GDM1 (cell line): ENCODE measurements at places on chromosomes 13 and 19.

DNA sequence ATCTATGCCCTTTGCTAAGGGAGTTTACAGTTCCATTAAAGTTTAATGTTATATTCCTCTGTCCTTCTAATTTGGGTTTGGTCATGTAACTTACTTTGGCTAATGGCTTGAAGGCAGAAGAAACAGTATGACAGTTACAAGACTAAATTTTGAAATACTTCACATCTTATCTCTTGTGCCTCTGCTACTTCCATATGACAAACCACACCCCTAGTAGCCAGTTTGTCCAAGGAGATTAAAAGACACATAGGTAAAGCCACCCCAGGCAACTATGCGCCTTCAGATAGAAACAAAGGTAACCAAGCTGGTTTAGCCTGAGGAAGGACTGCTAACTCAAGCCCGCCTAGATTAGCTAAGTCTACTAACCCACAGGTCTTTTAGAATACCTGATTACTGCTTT is 273.4 kb upstream of the MIR17HG start:
- DNase-seq: no peak

DNA sequence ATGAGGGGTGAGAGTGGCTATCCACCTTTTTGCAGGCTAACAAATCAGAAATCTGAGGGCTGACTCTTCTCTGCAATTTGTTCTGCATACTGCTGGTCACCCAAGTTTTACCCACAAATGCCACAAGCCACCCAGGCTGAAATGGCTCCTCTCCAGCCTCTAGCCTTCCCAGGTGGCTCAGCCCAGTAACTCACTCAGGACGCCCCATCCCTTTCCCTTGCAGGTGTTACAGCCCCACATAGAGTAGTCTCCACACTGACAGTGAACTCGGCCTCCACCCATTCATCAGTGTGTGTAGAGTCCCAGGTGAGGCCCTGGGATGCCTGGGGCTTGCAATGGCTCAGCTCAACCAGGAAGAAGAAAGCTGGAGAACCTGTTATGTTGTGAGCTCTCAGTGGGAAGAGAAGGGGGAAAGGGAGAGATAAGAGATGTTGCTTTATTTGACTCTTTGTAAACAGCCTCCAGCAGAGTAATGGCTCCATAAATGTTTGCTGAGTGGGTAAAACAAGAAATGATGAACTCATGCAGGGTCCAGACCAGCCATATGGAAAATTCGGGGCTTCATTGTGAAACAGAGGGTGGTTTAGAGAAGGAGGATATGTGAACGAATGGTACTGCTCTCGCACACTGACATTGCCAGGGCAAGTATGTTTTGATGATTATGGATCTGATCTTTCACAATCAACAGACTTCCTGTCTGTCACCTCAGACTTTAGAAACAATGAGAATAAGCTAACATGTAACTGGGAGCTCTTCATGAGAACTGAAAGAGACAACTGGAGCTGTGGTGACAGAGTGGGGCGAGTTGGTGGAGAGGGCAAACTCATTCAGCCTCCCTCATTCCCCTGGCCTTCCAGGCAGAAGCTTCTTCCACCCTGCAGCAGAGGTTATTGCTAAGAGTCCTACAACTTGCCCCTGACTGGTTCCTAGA is 74.2 kb upstream of the RFC3 start:
- DNase-seq: no peak

GRCh38 chr13:89726690-89727435 is 1620.6 kb upstream of the MIR17HG start:
- DNase-seq: no peak

DNA sequence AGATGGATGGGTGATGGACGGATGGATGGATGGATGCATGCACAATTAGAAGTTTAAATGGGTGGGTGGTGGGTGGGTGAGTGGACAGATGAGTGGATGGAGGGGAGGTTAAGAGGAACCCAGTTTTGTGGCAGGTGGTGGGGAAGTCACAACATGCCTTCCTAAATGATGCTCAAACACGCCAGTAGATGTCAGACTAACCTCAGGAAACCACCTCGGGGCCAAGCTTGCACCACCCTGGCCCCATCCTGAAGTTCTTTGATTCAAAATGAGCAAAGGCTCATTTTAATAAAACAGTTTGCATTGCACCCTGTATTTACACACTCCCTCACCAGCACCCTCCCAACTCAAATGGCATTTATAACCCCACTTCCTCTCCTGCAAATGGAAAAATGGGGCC is 91.4 kb upstream of the CACNA1A start:
- peak; percentile 18 for DNase-seq

DNA sequence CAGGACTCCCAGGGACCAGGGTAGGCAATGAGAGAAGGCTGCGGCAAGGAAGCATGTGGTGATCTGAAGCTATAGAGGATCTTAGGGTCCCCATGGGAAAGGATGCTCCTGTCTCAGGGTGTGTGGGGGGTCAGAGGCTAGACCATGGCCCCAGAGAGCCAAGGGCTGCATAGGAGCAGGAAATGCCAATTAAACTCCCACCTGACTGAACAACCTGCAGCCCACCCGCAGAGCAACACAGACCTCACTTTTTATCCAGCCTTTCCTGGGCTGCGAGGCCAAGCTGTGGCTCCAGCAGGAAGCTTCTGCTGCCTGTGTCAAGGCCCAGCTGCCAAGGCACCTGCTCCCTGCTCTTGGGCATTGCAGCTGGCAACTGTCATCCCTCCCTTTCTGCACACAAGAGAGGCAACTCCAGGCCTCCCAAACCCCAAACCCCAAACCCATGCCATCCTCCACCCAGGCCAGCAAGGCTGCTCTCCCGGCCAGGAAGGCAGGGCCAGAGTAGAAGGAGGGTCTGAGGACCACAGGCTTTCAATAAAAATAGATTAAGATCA is 290.1 kb downstream of the FOXO1 start:
- no peak for DNase-seq

DNA sequence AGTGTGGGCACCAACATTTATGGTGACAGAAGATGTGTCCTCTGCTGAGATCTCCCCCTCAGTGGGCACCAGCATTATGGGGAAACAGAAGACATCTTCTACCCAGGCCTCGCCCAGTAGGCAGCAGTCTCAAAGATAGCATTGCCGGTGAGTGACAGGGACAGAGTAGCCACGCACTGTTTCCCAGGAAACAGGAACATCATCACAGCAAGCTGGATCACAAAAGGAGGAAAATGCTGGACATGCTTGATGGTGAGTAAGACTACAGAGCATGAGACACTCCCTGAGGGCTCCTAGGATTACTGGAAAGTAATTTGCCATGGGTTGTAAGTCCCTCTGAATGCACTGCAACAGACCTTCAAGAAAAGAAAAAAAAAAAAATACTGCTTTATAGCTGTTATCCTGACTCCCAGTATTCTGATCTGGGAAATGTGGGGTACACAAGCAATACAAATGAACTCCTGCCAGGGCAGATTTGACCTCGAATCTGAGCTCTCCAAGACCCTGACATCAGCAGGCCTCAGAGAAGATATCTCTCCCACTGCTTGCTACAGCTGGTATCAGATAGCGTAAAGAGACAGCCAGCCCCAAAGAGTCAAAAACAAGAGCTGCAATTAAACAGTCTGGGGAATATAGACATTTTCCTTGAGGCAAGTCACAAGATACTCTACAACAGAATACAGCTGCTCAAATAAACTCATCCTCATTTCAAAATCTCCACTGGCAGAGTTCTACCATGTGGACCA is 180.4 kb downstream of the RBM26 start:
- DNase-seq: no peak

- peak; percentile 19 for DNase-seq
Observed at GRCh38 chr19:17183271-17183761, 31.8 kb upstream of the USE1 start.

DNA sequence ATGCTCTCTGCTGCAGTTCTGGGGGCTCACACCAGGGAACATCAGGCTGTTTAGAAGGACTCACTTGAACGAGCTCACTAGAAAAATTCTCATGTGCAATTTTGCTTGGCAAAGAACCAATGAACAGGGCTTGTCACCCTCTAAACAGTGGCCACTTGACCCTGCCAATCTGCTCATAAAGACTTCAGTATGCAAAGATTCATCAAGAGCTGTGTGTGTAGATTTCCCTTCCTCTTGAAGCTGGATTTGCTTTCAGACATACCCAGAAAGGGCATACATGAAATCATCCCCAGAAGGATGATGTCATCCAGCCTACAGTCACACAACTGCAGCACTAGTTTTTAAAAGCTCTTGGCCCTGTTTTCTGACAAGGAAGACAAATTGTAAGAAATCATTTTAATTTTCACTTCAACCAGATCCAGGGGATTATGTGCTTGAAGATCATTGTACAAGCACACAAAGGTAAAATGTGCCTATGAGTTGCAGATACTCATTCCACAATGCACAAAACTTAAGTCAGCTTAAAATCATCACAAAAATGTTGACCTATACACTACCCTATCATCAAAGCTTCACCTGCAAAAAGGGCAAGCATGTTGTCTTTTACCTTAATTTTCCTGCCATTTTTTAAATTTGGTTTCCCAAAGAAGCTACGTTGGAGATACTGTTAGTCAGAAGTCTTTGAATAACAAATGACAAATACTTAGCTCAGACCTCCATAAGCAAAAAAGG is 5.2 kb upstream of the STK24 start:
- no peak for DNase-seq

DNA sequence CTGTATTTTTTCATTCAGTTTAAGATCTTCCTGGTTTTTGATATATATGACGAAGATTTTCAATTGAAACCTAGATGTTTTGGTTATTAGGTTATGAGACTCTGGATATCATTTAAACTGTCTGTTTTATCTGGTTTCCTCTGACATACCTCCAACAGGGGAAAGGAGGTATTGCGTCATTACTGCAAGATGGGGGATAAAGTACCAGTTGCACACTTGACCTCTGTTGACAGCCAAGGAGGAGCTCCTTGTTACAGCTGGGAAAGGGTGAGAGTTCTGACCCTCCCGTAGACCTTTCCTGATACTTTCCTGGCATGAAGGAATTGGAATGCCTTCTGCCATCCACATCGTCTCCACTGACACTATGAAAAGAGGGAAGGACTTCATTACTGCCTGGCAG is 82.0 kb upstream of the SHISA2 start:
- DNase-seq: no peak

DNA sequence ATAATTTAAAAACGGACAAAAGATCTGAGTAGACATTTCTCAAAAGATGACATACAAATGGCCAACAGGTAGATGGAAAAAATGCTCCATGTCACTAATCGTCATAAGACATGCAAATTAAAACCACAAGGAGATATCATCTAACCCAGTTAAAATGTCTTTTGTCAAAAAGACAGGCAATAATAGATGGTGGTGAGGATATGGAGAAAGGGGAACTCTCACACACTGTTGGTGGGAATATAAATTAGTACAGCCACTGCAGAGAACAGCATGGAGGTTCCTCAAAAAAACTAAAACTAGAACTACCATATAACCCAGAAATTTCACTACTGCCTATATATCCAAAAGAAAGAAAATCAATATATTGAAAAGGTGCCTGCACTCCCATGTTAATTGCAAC is 37.9 kb downstream of the OR10H4 start:
- no peak for DNase-seq

DNA sequence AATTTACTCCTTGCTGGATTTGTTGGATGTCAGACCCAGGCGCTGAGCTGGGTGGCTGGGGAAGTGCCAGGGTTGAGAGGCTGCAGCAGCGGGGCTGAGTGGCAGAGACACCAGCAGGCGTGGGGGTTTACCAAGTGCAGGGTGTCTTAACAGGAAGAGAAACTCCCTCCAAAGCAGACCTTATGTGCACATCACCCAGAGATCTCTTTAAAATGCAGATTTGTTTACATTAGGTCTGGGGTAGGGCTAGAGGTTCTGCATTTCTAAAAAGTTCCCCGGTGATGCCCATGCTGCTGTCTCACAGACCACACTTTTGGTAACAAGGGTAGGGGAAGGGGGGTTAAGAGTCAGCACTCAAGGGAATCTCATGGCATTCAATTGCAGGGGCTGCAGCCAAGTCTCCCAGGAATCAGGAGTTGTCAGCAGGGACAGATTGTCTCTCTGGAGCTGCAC is 80.7 kb upstream of the OLFM4 start:
- no peak for DNase-seq

DNA sequence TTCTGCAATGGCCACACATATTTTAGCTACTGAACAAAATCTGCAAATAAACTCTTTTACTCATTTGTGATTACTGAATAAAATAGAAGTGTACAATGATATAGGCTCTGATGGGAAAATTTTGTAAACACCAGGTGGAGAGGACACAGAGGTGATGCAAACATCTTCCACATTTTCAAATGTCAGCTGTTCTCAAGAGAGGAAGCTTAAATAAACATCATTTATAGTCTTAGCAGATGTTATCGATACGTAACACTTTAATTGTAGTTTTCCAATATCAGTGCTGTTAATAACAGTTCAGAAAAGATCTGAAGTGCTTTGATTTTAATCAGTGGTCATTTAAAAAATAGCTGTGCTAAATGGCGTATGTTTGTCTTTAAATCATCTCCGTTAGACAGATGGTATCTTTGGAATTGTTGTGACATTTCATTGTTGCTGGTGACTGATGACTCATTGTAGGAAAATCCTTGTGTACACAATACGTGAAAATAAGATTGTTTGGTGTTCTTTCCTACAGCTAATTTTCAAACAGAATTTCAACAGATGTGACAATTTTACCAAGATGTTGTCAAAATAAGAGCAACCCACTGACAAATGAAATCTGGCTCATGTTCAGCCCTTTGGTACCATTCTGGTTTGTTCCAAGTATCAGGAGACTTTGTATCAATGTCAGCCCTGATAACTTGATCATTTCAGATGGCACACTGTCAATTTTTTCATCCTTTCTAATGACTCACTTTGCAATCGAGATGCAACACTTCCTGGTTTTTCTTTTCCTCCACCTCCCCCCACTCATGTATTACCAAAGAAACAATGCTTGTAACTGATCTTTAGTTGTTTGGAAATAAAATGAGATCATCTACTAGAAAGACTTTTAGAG is 516.0 kb downstream of the DCT start:
- DNase-seq: no peak

DNA sequence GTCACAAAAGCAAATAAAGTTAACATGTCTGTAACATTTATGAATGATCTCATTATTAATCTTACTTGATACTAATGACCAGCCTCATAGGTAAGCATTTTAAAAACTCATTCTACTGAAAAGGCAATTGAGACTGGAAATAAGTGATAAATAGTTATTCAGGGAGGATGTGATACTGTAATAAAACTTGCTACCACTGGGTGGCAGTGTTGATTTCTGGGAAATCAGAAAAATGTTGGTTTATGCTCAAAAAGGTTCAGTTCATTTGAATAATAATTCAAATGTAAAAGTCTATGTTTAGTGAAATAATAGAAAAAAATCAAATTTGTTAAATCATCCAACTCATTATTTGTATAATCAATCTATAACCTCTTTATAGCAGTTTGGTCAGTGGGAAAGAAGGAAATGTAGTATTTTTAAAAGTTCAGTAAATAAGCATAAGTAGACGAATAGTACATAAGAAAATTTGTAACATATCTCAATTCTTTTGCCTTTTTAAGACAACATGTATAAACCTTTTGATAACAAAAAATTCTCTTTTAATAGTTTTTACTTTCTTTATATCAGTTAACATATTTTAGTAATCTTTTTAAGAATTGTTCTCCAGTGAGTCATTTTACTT is 9.6 kb downstream of the ABHD13 start:
- no peak for DNase-seq

GRCh38 chr19:58558623-58559274 is 338 bp upstream of the UBE2M start:
- DNase-seq: no peak

GRCh38 chr13:32907211-32907610 is 109.0 kb upstream of the KL start:
- no peak for DNase-seq
